ENCODE measurements at places on chromosomes 2 and 18. TPM values are rescaled to one million over a fixed set of nuclear protein-coding genes. Genes with fewer than 3 reads are reported as not detected.

The SPR gene
- 18.2 TPM for polyA plus RNA-seq

The RAB27B gene
- polyA plus RNA-seq, result 8.6 TPM

The SH3BP4 gene
- 4.4 TPM for polyA plus RNA-seq

The STPG4 gene
- not detected for polyA plus RNA-seq

The SLC4A3 gene
- 2.5 TPM for polyA plus RNA-seq

The PLCD4 gene
- 5.4 TPM for polyA plus RNA-seq

The ABHD1 gene
- 0.08 TPM for polyA plus RNA-seq

The GAL3ST2 gene
- polyA plus RNA-seq, result 0.02 TPM

The CCDC93 gene
- polyA plus RNA-seq, result 5.2 TPM

The RTP5 gene
- 0.28 TPM for polyA plus RNA-seq

The PLGLB1 gene
- 0.68 TPM for polyA plus RNA-seq

The HOXD9 gene
- polyA plus RNA-seq, result 0.99 TPM

The DTNA gene
- 6.7 TPM for polyA plus RNA-seq

The PRKAG3 gene
- polyA plus RNA-seq, result 0.02 TPM

The CYTIP gene
- 1.4 TPM for polyA plus RNA-seq
